Thyroid gland (tissue), 4 donors: ENCODE measurements at places on chromosomes 2 and 18. TPM values are rescaled to one million over a fixed set of nuclear protein-coding genes. Genes with fewer than 3 reads are reported as not detected.
A peak's percentile ranks its signal among the peaks of the same experiment; 100 is the strongest.

- no peak for DNase-seq
- peaks cover 31% of the 10 kb centered on the region for H3K4me1 ChIP-seq
- peaks cover 4% of the 10 kb centered on the region for H3K36me3 ChIP-seq
- H3K4me3 ChIP-seq, result no peak overlapping the region
- no peaks in the 10 kb centered on the region for H3K27me3 ChIP-seq
Observed at GRCh38 chr18:77014538-77014937, 118.0 kb downstream of the MBP start.

DNA sequence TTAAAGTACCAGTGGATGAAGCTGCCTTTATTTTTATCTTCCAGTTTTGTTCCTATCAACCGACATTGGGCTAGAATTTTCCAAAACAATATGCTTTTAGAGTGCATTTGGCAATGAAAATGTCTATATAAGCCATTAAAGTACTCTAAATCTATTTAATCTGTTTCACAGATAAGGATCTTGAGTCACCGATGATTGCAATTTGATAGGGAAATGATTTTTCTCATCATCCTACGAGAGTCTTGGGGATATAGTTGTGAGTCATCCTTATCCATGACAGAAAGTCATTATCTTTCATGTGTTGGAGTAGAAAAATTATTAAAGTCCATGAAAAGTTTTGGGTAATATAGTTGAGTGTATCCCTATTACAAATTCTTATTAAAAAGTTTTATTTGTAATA lies 26.1 kb downstream of the SLC39A10 start:
- H3K27me3 ChIP-seq, result no peaks in the 10 kb centered on the region
- DNase-seq, result no peak
- H3K27ac ChIP-seq, result no peak overlapping the region
- no peak overlapping the region for H3K4me3 ChIP-seq
- H3K36me3 ChIP-seq, result no peaks in the 10 kb centered on the region
- peaks cover 12% of the 10 kb centered on the region for H3K4me1 ChIP-seq

- no peak overlapping the region for H3K27ac ChIP-seq
- no peak for DNase-seq
- H3K4me1 ChIP-seq, result no peaks in the 10 kb centered on the region
- no peaks in the 10 kb centered on the region for H3K36me3 ChIP-seq
- no peak overlapping the region for H3K4me3 ChIP-seq
Observed at GRCh38 chr2:223846515-223846914, 9.1 kb upstream of the AP1S3 start.

DNA sequence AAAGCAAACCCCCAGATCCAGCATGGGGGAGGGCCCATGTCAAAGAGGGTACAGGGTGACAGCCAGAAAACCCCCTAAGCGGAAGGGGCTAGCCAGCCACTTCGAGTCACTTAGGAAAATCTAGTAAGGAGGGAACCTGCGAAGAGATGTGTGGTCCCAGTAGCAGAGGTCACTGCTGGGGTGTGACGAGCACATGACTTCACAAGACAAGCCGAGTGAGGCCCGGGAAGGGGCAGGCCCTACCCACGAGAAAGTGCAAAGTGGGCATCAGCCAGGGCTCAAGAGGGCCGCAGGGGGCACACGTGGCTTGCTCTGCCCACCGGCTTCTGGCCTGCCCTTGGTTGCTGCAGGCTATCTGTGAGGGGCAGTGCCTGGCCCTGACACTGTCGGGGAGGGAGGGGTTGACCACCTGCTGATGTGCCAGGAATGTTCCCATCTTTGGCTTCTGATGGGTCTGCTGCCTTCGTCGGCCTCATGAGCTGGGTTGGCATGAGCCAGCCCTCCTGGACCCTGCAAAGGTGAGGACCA lies 11.5 kb downstream of the ODC1 start:
- DNase-seq, result no peak
- H3K4me3 ChIP-seq, result no peak overlapping the region
- H3K4me1 ChIP-seq, result peaks cover 5% of the 10 kb centered on the region

GRCh38 chr18:21686282-21687105 lies 18.1 kb downstream of the ABHD3 start:
- no peaks in the 10 kb centered on the region for H3K36me3 ChIP-seq
- peak overlapping the region; percentile 66 for H3K27ac ChIP-seq
- H3K4me3 ChIP-seq, result no peak overlapping the region
- H3K27me3 ChIP-seq, result no peaks in the 10 kb centered on the region

GRCh38 chr18:26515643-26516487 lies 32.5 kb downstream of the KCTD1 start:
- H3K4me3 ChIP-seq, result no peak overlapping the region

DNA sequence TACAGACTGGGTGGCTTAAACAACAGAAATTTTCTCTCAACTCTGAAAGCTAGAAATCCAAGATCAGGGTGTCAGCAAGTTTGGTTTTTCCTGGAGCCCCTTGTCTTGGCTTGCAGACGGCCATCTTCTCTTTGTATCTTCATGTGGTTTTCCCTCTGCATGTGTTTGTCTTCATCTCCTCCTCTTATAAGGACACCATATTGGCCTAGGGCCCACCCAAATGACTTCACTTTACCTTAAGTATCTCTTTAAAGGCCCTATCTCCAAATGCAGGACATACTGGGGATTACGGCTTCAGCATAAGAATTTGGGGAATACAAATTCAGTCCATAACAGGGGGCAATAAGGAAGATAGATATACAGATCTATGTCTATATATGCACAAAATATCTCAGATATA lies 187.9 kb downstream of the MTCL1 start:
- DNase-seq, result no peak
- H3K27ac ChIP-seq, result no peak overlapping the region
- no peak overlapping the region for H3K4me3 ChIP-seq
- H3K4me1 ChIP-seq, result no peaks in the 10 kb centered on the region

- no peaks in the 10 kb centered on the region for H3K36me3 ChIP-seq
- no peak overlapping the region for H3K4me3 ChIP-seq
- no peak overlapping the region for H3K27ac ChIP-seq
- no peaks in the 10 kb centered on the region for H3K4me1 ChIP-seq
- H3K27me3 ChIP-seq, result no peaks in the 10 kb centered on the region
- DNase-seq, result no peak
Observed at GRCh38 chr2:213789940-213790339, 505.7 kb downstream of the SPAG16 start.

DNA sequence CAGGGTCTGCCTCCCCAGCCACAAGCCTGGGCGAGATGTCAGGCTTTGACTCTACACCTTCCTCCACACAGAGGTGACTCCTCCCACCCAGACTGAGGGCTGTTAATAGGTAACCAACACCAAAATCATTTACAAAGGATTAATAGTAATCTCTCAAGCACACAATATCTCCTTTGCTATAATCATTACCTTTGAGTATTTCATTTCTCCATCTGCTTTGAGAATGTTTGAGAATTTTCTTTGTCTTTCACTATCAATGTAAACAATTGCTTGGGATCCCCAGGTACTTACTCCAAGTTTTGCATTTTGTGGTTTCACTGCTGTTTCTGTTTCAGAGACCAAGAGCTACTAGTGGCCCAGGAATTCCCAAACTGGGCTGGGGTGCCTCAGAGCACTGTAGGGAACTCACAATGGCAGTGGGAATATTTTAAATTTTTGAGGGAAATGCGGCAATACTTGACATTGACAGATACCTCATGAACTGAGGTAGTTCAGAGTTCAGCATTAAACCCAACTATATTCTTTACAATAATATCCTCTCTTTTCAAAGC lies 166.4 kb upstream of the MGAT5 start:
- H3K4me3 ChIP-seq, result no peak overlapping the region
- DNase-seq, result no peak
- H3K27me3 ChIP-seq, result no peaks in the 10 kb centered on the region
- no peaks in the 10 kb centered on the region for H3K4me1 ChIP-seq

DNA sequence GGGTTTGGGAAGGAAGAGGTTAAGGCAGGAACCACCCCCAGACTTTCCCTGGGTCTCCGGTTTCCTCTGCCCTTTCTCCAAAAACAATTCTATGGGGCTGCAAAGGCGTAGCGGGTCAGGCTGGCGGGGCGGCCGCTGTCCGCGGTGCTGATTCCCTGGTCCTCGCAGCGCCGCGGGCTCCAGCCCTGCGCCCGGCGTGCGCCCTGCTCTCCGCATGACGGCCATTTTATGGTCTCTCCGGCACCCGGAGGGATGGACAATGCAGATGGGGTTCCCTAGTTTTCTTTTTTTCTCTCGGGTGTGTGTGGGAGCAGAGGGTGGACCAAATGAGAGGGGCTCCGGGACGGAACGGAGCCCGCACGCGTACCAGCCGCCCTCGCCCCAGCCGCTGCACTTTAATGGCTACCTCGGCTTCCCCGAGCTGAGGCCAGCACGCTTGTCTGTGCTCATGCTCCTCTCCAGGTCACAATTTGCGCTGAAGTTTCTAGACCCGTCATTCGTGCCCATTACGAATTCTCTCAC lies 1.6 kb downstream of the ST8SIA3 start:
- H3K27me3 ChIP-seq, result peaks cover 5% of the 10 kb centered on the region
- H3K4me3 ChIP-seq, result no peak overlapping the region
- no peaks in the 10 kb centered on the region for H3K36me3 ChIP-seq
- H3K4me1 ChIP-seq, result no peaks in the 10 kb centered on the region

GRCh38 chr2:237258116-237258515 lies 155.8 kb downstream of the COL6A3 start:
- no peaks in the 10 kb centered on the region for H3K4me1 ChIP-seq
- H3K36me3 ChIP-seq, result no peaks in the 10 kb centered on the region
- no peak for DNase-seq
- H3K4me3 ChIP-seq, result no peak overlapping the region
- no peaks in the 10 kb centered on the region for H3K27me3 ChIP-seq
- no peak overlapping the region for H3K27ac ChIP-seq

- no peaks in the 10 kb centered on the region for H3K36me3 ChIP-seq
- DNase-seq, result no peak
- no peak overlapping the region for H3K27ac ChIP-seq
- no peaks in the 10 kb centered on the region for H3K27me3 ChIP-seq
Observed at GRCh38 chr2:238308177-238308576, 12.1 kb upstream of the TRAF3IP1 start.

DNA sequence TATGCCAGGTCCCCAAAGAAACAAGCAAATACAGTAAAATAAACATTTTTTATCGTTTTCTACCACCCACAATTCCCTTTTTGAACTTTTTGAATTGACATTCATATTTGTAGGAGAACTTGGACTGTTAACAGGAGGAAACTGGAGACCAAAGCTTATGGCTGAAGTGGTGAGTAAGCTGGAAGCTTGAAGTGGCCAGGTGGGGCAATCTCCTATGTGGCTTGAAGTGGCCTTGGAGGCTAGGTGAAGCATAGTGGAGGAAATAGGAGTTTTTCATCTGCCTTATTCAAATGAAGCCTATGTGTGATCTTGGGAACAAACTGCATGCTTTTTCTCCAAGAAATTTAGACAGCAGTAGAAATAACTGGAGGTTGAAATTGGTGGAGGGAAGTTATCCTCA lies 962.9 kb upstream of the FANCL start:
- H3K4me3 ChIP-seq, result no peak overlapping the region
- H3K27ac ChIP-seq, result no peak overlapping the region
- no peaks in the 10 kb centered on the region for H3K27me3 ChIP-seq
- H3K4me1 ChIP-seq, result no peaks in the 10 kb centered on the region

Gene LOXHD1
- total RNA-seq, result 0.38 TPM

Gene ANKRD30B
- total RNA-seq, result 0.11 TPM
